ENCODE measurements at places on chromosomes 16 and 17. TPM values are rescaled to one million over a fixed set of nuclear protein-coding genes. Genes with fewer than 3 reads are reported as not detected.

Gene PIK3R5
- not detected for total RNA-seq

Gene C17orf67
- total RNA-seq = 3.3 TPM

Gene MYO15B
- 1.7 TPM for total RNA-seq

Gene MAF
- total RNA-seq = 3.6 TPM

Gene PRSS33
- total RNA-seq = not detected
